ENCODE measurements at places on chromosomes 12 and 14. TPM values are rescaled to one million over a fixed set of nuclear protein-coding genes. Genes with fewer than 3 reads are reported as not detected.

- H3K27me3 ChIP-seq: no peaks in the 10 kb centered on the region
- H3K4me3 ChIP-seq: no peak overlapping the region
- no peak overlapping the region for H3K27ac ChIP-seq
These were observed 619.4 kb upstream of the ATP2B1 start for GRCh38 chr12:90327793-90328743.

Gene KCNA5
- not detected for total RNA-seq

Gene KLRC2
- total RNA-seq: 1.9 TPM

DNA sequence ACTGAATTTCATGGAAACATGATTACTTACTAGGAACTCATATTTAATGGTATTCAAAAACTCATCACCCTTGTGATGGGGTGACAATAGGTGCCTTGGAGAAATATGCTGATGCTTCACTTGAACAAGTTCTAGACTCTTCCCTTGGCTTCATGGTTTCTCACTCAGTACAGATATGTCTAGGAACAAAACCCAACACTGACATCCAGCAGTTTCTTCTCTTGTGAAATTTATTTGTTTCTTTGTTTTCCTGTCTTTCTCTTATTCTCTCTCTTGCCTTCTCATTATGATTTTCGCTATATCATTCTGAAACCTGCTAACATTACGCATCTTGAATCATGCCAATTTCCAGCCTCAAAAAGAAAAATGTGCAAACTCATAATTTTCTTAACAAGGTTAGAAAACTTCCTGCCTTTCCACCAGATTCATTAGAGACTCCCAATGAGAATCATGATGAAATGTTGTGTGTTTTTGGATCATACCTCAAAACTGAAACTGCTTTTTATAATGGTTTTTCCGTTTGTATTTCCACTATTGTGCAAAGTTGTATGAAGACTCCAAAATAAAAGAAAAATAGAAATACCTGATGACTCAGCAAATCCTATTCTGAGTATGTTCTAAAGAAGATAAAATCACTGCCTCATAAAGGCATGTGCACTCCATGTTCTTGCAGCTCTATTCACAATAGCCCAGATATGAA is 1021.5 kb downstream of the TMEM121 start:
- no peak overlapping the region for H3K4me3 ChIP-seq
- no peaks in the 10 kb centered on the region for H3K4me1 ChIP-seq
- H3K36me3 ChIP-seq: no peaks in the 10 kb centered on the region
- no peak for DNase-seq

DNA sequence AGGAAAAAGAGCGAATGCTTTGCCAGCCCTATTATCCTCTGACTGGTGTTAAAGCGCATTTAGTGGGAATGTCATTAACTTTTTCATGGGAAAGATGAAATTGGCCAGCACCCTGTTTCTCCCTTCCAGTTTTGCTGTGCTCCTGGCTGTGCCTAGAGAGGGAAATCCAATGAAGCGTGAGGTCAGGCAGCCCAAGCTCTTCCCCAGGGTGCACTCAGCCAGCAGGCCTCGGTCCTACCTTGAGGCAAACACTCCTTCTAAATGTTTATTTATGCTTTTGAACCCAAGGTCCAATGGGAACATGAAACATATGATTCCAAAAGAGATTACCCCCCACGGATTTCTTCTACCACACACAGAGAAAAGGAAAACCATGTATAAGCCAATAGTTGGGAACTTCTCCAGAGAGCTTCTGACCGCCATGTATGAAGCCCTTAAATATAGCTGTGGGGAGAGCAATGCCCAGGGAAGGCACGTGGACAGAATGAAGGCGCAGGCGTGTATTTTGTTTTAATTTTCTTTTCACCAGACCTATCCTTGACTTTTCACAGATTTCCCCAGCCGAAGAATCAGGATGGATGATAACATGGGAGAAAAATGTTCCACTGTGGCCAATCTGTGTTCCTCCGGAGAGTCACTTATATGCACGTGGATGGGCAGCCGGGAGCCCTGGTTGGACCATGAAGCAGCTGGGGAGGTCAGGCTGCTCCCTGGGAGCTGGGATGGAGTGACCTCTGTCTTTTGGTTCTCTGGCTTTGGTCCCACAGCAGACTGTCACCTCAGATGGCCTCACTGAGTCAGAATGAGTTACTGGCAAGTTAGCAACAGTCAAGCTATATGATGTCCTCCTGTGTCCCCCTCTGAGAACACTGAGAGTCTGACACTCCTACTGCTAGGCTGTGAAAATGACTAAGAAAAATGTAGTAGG is 37.3 kb downstream of the GPR135 start:
- H3K4me3 ChIP-seq: no peak overlapping the region
- peaks cover 2% of the 10 kb centered on the region for H3K4me1 ChIP-seq
- no peak for DNase-seq
- H3K27me3 ChIP-seq: peaks cover 7% of the 10 kb centered on the region

GRCh38 chr12:9694241-9694640 is 24.7 kb downstream of the CLEC2D start:
- peak overlapping the region; percentile 37 for H3K27ac ChIP-seq
- no peaks in the 10 kb centered on the region for H3K27me3 ChIP-seq
- peaks cover 78% of the 10 kb centered on the region for H3K36me3 ChIP-seq

DNA sequence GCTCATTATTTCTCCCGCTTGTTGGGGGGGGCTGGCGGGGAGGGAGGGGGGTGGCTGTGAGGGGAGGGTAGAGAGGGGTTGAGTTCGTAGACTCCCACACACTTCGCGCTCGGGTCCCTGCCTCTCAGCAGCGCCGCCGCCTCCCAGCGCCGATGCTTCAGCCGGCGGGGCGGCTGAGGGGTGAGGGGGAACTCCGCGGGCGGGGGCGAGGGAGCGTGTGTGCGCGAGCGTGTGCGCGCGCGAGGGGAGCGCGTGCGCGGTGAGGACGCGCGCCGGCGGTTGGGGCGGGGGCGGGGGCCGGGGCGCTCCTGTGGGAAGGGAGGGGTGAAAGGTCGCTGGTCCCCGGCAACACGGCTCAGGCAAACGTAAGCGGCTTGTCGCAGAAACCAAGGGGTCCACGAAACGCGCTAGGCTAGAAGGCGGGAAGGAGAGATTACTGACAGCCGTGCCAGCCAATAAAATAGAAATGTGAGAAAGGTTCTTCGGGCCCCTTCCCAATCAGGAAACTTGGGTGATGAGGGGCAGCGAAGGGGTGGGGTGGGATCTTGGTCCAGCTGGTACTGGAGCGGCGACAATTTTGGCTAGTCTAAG is 343 bp upstream of the NOVA1 start:
- H3K27me3 ChIP-seq: peaks cover 23% of the 10 kb centered on the region
- no peaks in the 10 kb centered on the region for H3K4me1 ChIP-seq
- H3K36me3 ChIP-seq: peaks cover 2% of the 10 kb centered on the region
- peak overlapping the region; percentile 43 for H3K4me3 ChIP-seq

DNA sequence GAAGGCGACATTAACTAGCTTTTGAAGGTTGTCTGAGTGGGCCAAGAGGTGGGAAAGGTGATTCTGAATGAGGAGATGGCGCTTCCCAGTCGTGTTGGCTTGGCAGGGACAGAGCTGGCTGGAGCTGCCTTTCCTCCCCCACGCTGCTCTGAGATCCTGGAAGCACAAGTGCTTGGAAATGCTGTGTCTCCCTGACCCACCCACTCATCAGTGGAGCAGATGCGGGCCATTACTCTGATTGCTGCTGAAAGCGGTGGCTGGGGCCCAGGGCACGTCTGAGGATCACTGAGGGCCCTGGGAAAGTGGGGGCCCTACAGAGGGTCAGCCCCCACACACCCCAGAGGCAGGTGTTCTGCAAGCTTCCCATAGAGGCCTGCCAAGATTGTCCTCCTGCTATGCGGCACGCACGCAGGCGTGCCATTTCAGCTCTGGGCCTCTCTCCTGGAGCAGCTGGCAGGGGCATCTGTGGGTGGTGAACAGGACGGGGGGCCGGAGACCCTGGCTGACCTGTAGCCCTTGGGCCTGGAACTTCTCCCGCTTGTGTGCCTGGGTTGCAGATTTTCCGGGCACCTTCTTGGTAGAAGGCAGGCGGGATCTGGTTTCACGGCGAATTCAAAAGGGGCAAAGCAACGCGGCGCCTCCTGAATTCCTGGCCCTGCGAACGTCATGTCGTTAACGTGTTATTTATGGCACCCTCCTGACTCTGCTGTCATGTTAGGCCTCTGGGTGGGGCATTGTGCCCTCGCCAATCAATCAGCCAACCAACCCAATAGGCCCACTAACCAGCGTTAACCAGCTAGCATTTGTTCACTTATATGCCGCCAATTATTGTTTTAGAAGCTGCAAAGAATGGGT is 133.8 kb upstream of the TBX3 start:
- H3K4me1 ChIP-seq: peaks cover 2% of the 10 kb centered on the region
- H3K27ac ChIP-seq: no peak overlapping the region
- H3K27me3 ChIP-seq: peaks cover 2% of the 10 kb centered on the region
- no peaks in the 10 kb centered on the region for H3K36me3 ChIP-seq

Gene CPNE6
- not detected for total RNA-seq

Gene CHST11
- total RNA-seq: 28.4 TPM

Gene ZC2HC1C
- total RNA-seq: not detected

DNA sequence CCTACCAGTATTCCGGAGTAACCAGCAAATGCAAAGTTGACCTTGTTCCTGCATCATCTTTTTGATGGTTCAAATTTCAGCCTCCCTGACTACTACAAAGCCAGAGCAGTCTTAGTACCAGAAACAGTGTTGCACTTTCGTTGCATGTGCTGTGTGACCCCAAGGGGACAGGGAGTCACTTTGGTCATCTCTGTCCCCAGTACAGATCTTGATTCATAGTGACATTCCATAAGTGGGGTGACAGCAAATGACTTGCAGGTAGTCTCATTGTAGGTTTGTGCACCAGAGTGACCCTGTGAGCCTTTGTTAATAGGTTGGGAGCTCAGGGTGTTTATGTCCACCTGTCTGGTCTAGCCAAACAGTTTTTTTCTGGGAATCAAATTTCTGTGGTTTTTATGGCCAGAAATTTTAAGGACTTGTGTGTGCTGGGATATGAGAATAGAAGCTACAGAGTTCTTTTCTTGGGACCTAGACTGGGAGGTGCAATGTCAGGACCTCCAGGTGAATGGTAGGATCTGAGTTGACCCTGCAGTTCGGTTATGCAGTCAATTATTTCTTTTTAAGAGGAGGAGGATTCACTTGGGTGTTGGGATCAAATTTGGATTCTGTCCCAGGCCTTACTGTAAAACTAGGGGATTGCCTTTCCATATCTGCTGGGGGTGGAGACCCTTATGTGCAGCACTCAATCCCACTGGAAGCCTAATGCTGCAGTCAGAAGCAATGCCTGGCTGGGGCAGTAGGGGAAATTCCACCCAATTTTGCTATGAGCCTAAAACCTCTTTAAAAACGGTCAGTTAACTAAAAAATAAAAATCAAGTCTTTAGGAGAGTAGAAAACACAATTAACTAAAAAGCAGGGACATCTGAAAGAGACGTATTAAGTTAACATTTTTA is 10.1 kb downstream of the EIF5 start:
- peaks cover 10% of the 10 kb centered on the region for H3K4me1 ChIP-seq
- peak overlapping the region; percentile 83 for H3K27ac ChIP-seq
- H3K27me3 ChIP-seq: no peaks in the 10 kb centered on the region
- H3K4me3 ChIP-seq: no peak overlapping the region
- H3K36me3 ChIP-seq: peaks cover 4% of the 10 kb centered on the region

DNA sequence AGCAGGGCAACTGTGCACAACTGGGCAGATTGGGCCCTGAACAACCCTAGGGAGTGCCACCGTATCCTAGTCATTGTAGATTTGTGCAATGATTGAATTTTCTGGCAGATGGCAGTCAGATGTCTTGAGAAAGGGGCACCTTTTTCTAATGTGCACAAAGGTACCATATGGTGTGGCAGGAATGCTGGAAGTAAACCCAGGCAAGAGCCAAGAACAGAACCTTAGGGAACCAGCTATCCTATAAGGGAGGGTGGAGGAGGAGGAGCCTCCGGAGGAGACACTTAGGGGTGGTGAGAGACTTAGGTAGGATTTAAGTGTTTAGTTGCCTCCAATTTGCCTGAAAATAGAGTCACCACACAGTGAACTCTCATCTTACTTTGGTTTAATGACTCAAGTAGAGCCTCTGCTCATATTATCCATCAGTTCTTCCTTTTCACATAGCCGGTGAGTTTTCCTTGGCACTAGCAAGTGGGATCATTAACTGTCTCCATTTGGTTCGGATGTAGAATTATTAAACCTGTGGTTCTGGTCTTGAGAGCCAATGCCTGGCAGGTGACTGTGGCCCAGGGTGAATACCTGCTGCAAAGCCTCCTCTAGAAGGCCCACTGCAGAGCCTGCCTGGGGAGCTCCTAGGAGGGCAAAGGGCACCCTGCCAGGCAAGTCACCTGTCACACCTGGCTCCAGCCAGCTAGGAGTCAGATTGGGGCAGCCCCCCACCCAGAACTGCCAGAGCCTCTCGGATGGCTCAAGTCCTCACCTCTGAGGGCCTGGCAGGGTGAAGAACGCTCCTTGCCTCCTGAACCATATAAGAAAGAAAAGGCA is 184.4 kb upstream of the HIF1A start:
- peak overlapping the region; percentile 44 for H3K4me3 ChIP-seq
- H3K27ac ChIP-seq: peak overlapping the region; percentile 97
- peaks cover 24% of the 10 kb centered on the region for H3K36me3 ChIP-seq
- H3K27me3 ChIP-seq: no peaks in the 10 kb centered on the region

DNA sequence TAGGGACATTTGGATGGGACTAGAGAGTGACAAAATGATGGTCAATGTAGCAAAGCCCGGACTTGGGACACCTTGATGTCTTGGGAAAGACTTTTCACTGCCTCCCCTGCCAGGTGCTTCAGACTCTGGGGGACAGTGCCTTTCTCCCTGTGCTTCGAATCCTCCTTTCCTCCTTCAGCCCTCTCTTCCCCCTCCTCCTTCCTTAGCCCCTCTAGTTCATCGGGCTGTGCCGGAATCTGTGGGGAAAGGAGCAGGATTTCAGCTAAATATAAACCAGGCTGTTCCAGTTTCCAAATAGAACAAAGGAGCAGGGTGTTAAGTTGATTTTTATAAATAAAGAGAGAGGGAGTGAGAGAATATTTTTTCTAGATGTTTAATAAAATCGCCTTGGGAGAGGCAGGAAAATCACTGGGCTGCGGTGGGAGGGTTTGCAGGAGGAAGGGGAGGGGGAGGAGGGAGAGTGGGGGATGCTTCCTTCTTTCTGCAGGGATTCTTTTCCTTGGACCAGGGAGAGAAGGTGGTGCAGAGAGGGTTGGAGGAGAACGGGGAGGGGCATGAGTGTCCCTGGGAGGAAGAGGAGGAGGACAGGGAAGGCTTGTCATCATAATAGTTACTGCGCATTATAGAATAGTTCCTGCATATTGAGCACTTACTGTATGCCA is 21.3 kb upstream of the CABP1 start:
- no peaks in the 10 kb centered on the region for H3K4me1 ChIP-seq
- DNase-seq: no peak
- no peaks in the 10 kb centered on the region for H3K36me3 ChIP-seq
- peaks cover 18% of the 10 kb centered on the region for H3K27me3 ChIP-seq

Gene MSRB3
- not detected for total RNA-seq

Gene SERPINA3
- not detected for total RNA-seq

GRCh38 chr12:46722394-46723185 is 103.2 kb downstream of the SLC38A4 start:
- no peaks in the 10 kb centered on the region for H3K27me3 ChIP-seq
- H3K4me3 ChIP-seq: no peak overlapping the region
- H3K4me1 ChIP-seq: peaks cover 5% of the 10 kb centered on the region
- DNase-seq: no peak
- no peak overlapping the region for H3K27ac ChIP-seq

GRCh38 chr14:68506021-68506644 is 286.7 kb downstream of the ZFP36L1 start:
- no peaks in the 10 kb centered on the region for H3K27me3 ChIP-seq
- H3K27ac ChIP-seq: peak overlapping the region; percentile 95
- no peaks in the 10 kb centered on the region for H3K36me3 ChIP-seq
- H3K4me1 ChIP-seq: peaks cover 81% of the 10 kb centered on the region
- DNase-seq: no peak
- peak overlapping the region; percentile 80 for H3K4me3 ChIP-seq

Gene INSM2
- total RNA-seq: not detected

Data from naive thymus-derived CD8-positive, alpha-beta T cell (primary cell).